ENCODE measurements at places on chromosomes 16 and 17.

DNA sequence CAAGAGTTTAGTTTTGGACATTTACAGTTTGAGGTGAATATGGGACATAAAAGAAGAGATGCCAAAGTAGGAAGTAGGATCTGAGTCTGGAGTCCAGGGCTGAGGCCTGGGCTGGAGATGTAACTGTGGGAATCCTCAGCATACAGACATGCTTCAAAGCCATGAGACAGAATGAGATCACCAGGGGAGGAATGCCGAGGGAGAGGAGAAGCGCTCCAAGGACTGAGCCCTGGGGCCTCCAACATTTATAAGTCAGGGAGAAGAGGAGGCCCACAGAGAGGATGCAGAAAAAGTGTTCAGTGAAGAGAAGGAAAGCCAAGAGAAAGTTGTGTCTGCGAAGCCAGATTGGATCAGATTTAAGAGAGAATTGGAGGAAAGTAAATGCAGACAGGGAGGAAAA, 277.5 kb upstream of the MYOCD start:
- peak; percentile 56 for DNase-seq

DNA sequence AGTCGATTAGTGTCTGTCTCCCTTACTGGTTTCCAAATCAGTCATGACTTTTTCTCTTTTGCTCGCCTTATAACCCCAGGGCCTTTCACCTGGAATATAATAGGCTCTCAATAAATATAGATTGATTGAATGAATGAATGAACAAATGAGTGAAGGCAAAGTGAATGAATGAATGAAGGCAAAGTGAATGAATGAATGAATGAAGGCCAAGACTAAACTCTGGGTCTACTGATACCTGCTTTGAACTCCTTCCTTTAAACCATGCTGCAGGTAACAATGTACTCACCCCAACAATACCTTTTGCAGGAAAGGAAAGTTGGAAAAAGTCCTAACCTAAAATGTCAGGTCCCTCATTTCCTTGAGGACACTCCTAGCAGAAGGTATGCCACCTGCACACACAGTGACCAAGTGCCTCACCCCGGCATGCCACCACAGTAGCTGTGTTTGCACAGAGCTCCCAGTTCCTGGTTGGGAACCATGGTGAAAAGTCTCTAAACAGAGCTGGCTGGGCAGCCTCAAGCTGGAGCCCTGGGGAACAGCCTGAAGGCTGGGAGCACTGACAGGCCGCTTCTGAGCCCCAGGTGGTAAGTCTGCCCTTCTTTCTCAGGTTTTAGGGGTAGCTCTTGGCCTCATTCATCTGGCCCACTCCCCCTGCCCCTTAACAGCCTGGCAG, 42.7 kb upstream of the ANKFN1 start:
- no peak for DNase-seq

- no peak for DNase-seq
These were observed 45.2 kb downstream of the N4BP1 start for GRCh38 chr16:48564544-48565444.

GRCh38 chr17:1012823-1013728, 16.1 kb downstream of the TIMM22 start:
- DNase-seq = no peak

DNA sequence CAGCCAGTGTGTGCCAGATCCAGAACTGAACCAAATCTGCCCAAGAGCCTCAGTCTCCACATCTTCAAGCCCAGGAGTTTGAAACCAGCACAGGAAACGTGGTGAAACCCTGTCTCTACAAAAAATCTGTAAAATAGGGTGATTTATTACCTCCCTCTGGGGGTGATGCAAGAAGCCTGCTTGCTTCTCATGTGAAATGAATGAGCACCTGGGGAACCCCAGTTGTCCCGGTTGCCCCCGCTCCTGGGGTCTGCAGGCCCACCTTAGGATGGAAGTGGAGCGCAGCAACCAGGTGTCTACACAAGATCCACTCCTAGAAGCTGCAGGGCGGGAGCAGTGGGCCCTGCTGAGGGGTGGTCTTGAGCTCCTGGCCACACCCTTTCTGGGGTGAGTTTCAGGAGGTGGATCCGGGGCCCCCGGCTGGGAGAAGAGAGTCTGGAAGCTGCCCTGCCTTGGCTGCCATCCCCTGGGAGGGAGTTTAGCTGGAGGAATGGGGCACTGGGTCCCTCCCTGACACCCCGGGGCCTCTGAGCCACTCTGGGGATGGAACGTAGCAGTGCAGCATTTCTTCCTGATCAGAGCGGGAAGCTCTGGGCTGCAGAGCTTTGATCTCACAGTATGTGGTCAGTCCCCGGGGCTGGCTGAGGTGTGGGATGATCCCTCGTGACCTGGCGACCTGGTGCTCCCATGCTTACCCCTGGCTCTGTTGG, 117.8 kb downstream of the RAB11FIP4 start:
- DNase-seq = no peak

GRCh38 chr17:1490643-1491442, 1.6 kb downstream of the MYO1C start:
- peak; percentile 41 for DNase-seq

DNA sequence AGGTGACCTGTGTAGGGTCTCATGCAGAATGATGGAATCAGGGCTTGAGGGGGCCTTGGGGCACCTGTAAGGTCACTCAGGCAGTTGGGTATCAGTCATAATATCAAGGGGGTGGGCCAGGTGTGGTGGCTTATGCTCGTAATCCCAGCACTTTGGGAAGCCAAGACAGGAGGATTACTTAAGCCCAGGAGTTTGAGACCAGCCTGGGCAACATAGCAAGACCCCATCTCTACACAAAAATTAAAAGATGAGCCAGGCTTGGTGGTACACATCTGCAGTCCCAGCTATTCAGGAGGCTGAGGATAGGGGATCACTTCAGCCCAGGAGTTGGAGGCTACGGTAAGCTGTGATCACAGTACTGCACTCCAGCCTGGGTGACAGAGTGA, 7.5 kb downstream of the ERN2 start:
- DNase-seq = no peak

Data from AG10803 (cell line).